ENCODE measurements at places on chromosomes 11 and 22. TPM values are rescaled to one million over a fixed set of nuclear protein-coding genes. Genes with fewer than 3 reads are reported as not detected.

- DNase-seq = no peak
Measured at GRCh38 chr11:126996036-126996804, 4.3 kb downstream of the KIRREL3 start.

Gene TMPRSS13
- 3.1 TPM for total RNA-seq

- DNase-seq = no peak
Measured at GRCh38 chr11:75244052-75244814, 3.7 kb downstream of the TPBGL start.

DNA sequence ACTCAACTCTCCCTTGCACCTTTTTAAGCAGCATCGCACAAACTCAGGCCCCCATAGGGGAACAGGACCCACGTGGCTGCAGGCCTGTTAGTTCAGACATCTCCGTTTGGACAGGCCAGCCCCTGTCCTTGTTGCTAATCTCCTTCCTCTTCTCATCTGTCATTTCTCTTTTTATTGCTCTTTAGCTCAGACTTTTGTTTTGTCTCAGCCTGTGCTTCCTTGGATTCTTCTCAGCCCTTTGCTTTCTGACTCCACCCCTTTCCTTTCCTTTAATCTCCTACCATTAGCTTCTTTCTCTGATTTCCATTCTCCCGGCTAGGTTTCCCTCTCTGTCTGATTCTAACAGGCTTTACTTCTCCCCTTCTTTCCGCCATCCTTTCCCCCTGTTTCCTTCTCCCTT lies 68.7 kb downstream of the SCN3B start:
- no peak for DNase-seq

DNA sequence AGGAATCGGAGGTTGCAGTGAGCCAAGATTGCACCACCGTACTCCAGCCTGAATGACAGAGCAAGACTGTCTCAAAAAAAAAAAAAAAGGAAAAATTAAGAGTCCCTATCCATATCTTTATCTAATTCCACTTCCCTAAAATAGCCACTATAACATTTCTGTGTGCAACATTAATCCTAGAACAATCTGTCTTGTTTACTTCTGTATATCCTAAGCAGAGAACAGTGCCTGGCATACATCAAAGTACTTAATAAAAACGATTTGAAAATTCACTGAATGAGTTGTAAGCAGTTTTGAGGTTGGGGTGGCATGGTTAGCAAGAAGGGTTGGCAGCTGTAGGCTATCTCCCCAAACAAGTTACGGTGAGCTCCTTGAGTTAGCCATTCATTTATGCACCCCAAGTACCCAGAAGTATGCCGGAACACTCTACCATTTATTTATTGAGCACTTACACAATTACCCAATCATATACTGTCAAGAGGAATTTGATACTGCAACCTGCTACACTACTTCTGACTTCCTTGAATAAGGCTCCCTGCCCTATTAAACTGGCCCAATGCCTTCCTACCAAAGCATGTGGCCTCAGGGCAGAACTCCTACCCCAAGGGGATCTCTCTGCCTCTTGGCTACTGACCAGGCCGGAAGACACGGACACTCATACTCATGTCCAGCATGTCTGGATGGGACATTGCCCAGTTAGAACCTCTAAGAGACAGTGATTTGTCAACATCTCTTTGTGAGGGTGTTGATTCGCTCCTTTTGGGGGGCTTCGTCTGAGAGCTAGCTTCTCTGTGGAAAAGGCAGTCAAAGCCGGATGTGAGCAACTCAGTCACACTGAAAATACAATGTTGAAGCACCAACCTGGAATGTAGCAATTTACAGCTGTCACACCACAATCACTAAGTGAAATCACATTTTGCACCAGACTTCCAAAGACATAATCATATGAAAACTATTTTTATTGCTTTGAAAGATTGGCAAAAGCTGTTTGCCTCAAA lies 16.3 kb upstream of the TMEM41B start:
- DNase-seq = no peak

GRCh38 chr11:86673055-86673843 lies 833 bp upstream of the ME3 start:
- DNase-seq = no peak

DNA sequence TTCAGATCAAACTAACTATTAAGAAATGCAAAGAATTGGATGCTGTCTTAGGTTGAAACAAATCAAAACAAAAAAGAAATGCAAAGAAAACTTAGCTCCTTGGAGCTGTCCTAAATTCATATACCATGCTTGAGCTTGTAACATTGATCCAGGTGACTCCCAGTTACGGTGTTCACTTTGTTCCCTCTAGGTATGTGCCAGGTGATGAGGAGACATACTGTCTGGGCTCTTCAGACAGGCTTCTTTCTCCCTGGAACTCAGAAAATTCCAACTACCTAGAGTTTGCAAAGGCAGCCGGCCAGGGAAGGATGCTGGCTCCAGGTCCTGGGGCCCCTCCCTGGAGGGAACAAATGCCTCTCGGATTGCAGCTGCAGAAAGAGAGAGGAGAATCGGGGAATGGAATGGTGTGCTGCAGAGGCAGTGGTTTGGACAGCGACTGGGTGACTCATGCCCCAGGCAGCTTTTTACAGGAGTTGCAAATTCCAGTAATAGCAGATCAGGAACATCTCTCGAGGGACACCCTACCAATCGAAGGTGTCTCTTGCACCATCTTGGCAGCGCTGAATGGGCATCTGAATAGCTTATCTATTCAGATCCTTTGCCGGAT lies 12.3 kb upstream of the ASPHD2 start:
- no peak for DNase-seq

GRCh38 chr11:34192481-34193401 lies 87.3 kb downstream of the NAT10 start:
- no peak for DNase-seq

Gene C22orf31
- not detected for total RNA-seq

Measured in naive thymus-derived CD4-positive, alpha-beta T cell (primary cell).